GM12878 (cell line): ENCODE measurements at places on chromosomes 3 and 15. TPM values are rescaled to one million over a fixed set of nuclear protein-coding genes. Genes with fewer than 3 reads are reported as not detected.

DNA sequence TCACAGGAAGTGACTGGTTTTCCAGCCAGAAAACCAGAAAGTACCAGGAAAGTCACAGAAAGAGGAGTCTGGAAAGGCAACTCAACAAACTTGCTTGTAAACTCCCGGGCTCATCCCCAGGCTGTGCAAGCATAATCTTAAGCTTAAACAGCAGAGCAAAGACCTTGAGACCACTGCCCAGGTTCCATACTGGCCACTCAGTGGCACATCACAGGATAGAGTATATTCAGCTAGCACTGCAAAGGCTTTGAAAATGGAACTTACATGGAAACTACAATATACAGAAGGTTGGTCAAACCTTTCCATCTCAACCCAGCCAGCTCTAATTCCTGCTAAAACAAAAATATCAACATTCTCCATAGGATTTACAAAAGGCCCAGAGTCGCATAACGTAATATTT, 20.1 kb downstream of the DMXL2 start:
- DNase-seq = no peak
- H3K27ac ChIP-seq = no peak overlapping the region
- no peaks in the 10 kb centered on the region for H3K27me3 ChIP-seq
- H3K4me3 ChIP-seq = no peak overlapping the region
- H3K4me1 ChIP-seq = peaks cover 5% of the 10 kb centered on the region

DNA sequence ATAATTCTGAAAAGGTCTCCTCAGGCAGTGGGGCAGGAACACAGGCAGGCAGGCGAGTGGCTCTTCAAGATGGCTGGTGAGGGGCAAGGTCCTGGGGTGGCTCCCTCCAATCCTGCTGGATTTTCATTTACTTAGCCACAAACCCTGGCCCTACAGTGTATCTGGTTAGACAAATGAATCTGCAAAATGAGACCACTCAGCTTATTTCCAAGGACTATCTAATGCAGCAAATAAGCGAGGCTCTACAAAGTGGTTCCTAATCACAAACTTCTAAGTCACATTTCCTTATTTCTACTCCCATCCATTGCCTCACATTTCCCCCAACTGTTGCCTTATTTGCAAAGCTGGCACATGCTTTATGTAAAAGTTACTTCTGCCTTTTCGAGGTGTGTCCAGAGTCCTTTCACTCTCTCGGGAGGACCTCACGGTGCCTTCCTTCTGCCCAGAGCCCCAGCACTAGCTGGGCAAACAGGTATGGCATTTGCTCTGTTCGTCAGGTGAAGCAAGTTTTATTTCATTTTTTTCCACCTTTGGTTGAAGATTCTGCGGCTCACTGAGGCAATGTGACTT, 40.5 kb downstream of the CCDC12 start:
- H3K27ac ChIP-seq = no peak overlapping the region
- H3K4me3 ChIP-seq = no peak overlapping the region
- H3K27me3 ChIP-seq = no peaks in the 10 kb centered on the region
- no peak for DNase-seq

GRCh38 chr3:70038693-70039092, 39.2 kb downstream of the SAMMSON start:
- H3K4me1 ChIP-seq = no peaks in the 10 kb centered on the region
- DNase-seq = no peak
- H3K36me3 ChIP-seq = no peaks in the 10 kb centered on the region
- no peak overlapping the region for H3K4me3 ChIP-seq
- no peak overlapping the region for H3K27ac ChIP-seq

GRCh38 chr15:75759416-75760130, 46.9 kb upstream of the CSPG4 start:
- no peaks in the 10 kb centered on the region for H3K27me3 ChIP-seq
- H3K4me3 ChIP-seq = peak overlapping the region; percentile 79; the same call in 1 of the 2 replicates
- no peaks in the 10 kb centered on the region for H3K4me1 ChIP-seq
- no peak overlapping the region for H3K27ac ChIP-seq

Gene PPM1L
- 0.21 and 0.33 TPM in 2 replicates for total RNA-seq

DNA sequence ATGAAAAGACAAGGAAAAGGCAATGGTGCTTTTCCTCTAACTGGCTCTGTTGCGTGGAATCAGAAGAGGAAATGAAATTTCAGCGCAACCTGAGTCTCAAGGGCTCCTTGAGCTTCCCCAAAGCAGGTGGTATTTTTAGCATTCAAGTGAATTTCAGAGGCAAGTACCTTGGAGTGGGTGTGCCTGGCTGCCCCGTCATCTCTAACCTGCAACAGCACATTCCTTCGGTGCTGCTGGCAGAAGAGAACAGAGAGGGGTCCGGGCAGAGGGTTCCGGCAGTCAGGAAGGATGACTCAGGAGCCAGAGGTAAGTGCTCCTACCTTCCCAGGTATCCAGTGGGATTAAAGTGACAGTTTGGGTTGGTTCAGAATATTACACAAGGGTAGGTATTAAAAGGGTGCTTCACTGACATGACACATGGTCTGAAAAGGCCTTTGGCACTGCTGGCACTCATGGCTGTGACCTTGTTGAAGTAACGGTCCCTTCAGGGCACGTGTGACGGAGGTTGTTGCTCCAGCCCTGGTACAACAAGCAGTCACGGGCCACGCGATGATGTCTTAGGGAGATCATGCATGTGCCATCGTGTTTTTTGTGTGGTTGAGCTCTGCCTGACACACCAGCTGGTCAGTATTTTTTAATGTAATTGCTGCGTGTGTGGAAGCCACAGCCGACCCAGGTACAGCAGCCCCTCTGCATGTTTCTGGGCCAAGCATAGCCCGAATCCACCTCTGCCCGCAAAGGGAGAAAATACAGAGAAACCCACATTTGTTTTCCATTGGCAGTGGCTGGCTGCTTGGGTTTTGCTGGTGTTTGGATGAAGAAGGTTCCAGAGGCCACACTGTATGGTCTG, 75.7 kb downstream of the LRRK1 start:
- H3K27me3 ChIP-seq = no peaks in the 10 kb centered on the region
- H3K4me3 ChIP-seq = no peak overlapping the region
- peaks cover 25% of the 10 kb centered on the region for H3K36me3 ChIP-seq
- peaks cover 5% of the 10 kb centered on the region; the same call in 1 of the 2 replicates for H3K4me1 ChIP-seq
- H3K27ac ChIP-seq = no peak overlapping the region

- H3K4me1 ChIP-seq = peaks cover 57% of the 10 kb centered on the region
- H3K27ac ChIP-seq = peak overlapping the region; percentile 99
- no peaks in the 10 kb centered on the region for H3K36me3 ChIP-seq
- no peaks in the 10 kb centered on the region for H3K27me3 ChIP-seq
These were observed 31.4 kb downstream of the STARD5 start for GRCh38 chr15:81292523-81293001.

- H3K27ac ChIP-seq = no peak overlapping the region
- no peaks in the 10 kb centered on the region for H3K36me3 ChIP-seq
- peaks cover 9% of the 10 kb centered on the region for H3K27me3 ChIP-seq
- no peaks in the 10 kb centered on the region for H3K4me1 ChIP-seq
- H3K4me3 ChIP-seq = no peak overlapping the region
- DNase-seq = no peak
These were observed 10.8 kb downstream of the PAK6 start for GRCh38 chr15:40249477-40250303.
